Dorsolateral prefrontal cortex (tissue), 122 donors: ENCODE measurements at places on chromosomes 4 and X. TPM values are rescaled to one million over a fixed set of nuclear protein-coding genes. Genes with fewer than 3 reads are reported as not detected.

TRPC3 gene
- 2.5 TPM for total RNA-seq

PABPC4L gene
- 0.69 TPM for total RNA-seq

PDLIM5 gene
- 57.5 TPM for total RNA-seq

DSPP gene
- not detected for total RNA-seq

RBM46 gene
- not detected for total RNA-seq

AVPR2 gene
- not detected for total RNA-seq
